ENCODE measurements at places on chromosomes 3 and 15.

DNA sequence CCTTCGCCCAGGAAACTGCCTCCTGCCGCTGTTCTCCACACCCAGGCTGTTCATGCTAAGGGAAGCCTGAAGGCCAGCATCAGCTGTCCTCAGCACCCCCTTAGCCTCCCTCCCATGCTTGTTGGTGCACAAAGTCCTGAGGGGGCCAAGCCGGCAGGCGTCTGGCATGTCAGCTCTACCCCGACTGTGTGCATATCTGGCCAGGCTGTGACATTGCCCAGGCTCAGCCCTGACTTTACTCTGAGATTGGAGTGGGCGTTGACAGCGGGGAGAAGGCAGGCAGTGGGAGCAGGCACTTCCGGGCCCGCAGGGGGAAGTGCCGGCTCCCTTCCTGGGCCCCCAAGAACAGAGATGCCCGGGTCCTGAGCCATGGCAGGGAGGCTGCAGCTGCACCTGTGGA is 492.2 kb downstream of the AGBL1 start:
- no peak for DNase-seq

DNA sequence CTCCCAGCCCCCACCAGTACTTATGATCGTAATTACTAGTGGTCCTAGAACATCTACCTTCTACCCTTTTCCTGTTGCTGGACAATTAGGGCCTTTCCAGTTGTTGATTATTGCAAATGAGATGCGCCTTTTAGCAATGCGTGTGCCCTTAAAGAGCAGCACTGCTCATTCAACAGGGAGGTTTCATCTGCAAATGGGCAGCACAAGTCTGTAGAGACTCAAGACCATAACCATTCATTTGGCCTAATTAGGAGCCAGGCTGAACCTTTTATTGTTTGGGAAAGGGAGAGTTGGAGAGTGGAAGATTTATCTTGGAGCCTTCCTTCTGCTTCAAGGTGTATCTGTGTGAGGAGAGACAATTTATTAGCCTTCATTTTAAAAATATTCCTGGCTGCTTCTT is 42.3 kb downstream of the BOC start:
- DNase-seq, result no peak

DNA sequence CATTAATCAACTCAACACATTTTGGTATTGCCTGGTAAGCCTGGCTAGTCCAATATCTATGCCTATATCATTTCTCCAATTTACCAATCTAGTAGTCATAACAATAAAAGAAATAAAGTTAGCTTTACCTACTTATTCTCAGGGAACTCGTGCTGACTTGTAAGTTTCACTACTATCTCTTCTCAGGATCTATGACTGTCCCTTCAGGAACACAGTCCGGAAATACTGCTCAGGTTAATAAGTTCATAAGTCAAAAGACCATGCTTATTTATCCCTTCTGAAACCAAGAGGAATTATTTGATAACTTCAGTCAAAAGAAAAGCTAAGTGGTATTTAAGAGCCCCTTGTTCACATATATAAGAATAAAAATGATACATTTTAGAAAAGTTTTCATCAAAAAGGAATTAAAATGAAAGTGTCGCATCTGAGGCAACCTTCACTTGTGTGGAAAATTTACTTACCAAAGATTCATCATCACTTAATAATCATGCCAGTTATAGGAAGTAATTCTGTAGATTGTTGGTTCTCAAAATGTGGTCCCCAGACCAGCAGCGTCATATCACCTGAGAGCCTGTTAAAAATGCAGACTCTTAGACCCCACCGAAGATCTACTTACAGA is 15.5 kb upstream of the THRB start:
- DNase-seq, result no peak

DNA sequence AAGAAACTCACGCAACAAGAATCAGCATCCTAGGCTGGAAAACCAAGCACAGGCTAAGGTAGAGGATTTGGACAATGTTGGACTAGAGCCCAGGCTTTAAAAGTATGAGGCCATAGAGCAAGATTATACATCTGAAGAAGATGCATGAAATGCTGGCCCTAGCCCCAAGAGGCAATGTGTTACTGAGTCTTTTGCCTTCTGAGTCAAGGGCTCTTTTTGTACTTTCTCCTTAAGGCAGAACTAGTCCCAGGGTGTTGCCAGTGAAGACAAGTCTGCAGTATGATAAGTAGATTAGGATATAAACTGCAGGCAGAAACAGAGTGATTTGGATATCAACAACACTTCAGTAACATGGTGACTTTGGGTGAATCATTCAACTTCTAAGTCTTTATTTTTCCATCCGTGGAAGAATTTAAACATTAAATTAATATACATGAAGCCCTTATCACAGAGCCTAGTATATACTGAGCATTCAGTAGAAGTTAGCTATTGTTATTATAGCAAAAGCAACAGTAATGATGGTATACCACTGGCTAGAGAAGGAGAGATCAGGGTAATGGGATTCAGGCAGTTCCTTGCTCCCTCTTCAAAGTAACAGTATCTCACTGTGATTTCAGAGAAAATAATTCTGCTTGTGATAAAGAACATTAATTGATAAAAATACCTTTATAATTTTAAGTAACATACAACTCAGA is 99.9 kb upstream of the MLF1 start:
- DNase-seq, result no peak

GRCh38 chr3:113277941-113278598 is 66.7 kb downstream of the BOC start:
- no peak for DNase-seq

DNA sequence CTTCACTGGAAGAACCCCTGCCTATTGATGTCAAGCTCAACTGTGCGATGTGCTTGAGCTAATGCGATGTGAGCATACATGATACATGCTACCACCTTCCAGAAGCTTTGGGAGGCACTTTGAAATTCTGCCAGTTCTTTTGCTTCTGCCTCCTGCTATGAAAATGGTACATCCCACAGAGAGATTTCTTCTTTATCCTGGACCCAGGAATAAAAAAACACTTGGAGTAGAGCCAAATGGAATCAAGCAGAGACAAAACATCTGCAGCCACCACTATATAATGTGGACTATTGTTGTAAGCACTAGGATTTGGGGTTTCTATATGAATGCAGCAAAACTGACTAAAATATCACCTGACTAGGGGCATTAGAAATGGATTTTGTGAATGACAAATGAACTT is 119.9 kb upstream of the GAP43 start:
- DNase-seq, result no peak

DNA sequence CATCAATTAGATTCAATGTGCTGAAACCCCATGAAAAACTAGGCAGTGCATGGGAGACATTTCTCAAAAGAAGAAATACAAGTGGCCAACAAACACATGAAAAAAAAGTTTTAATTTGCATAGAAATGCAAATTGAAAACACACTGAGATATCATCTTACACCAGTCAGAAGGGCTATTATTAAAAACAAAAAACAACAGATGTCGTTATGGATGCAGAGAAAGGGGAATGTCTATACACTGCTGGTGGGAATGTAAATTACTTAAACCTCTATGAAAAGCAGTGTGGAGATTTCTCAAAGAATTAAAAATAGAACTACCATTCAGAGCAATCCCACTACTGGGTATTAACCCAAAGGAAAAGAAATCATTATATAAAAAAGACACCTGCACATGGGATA is 98.7 kb downstream of the CCNL1 start:
- no peak for DNase-seq

- DNase-seq, result no peak
Observed at GRCh38 chr3:13851997-13852637, 27.8 kb downstream of the WNT7A start.

- DNase-seq, result peak; percentile 26
Observed at GRCh38 chr3:30779686-30780287, 114.7 kb downstream of the GADL1 start.

GRCh38 chr3:66396888-66397287 is 103.9 kb downstream of the LRIG1 start:
- DNase-seq, result no peak

DNA sequence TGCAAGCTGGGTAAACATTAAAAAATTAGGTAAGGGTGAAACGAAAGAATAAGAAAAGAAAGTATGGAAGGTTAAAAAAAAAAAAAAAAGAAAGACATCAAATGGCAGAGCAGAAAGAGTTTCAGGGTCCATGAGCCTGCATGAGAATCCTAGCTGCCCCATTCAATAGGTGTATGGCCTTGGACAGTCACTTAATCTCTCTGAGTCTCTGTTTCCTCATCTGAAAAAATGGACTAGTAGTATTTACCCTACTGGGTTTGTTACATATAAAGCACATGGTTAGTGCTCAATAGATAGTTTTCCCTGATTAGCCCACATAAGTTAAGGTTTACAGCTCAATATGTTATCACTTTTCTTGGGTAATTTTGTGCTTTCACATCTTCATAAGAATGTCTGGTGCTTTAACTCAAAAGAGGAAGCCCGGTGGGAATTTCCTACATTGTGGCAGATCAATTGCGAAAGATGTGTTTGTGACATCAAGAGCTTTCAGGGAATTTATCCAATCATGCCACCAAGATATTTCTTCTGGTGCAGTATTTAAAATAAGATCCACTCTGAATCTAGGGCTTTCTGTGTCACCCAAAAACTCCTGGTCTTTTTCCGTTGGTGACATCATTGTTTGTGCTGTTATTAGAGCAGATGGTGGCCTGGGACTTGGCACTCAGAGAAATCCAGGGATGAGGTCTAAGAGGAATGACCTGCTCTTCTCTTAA is 57.2 kb upstream of the UBE2E1 start:
- no peak for DNase-seq

GRCh38 chr15:68232937-68233336 is 3.4 kb upstream of the CLN6 start:
- no peak for DNase-seq

- DNase-seq, result no peak
Observed at GRCh38 chr15:90054618-90055097, 47.6 kb downstream of the IDH2 start.

- no peak for DNase-seq
Observed at GRCh38 chr3:128390867-128391266, 75.8 kb downstream of the DNAJB8 start.

All from T-helper 1 cell (primary cell).